Fibroblast of pulmonary artery (primary cell): ENCODE measurements at places on chromosomes 11 and 22.

GRCh38 chr22:47287516-47287915 is 525.1 kb downstream of the TBC1D22A start:
- no peak for DNase-seq

DNA sequence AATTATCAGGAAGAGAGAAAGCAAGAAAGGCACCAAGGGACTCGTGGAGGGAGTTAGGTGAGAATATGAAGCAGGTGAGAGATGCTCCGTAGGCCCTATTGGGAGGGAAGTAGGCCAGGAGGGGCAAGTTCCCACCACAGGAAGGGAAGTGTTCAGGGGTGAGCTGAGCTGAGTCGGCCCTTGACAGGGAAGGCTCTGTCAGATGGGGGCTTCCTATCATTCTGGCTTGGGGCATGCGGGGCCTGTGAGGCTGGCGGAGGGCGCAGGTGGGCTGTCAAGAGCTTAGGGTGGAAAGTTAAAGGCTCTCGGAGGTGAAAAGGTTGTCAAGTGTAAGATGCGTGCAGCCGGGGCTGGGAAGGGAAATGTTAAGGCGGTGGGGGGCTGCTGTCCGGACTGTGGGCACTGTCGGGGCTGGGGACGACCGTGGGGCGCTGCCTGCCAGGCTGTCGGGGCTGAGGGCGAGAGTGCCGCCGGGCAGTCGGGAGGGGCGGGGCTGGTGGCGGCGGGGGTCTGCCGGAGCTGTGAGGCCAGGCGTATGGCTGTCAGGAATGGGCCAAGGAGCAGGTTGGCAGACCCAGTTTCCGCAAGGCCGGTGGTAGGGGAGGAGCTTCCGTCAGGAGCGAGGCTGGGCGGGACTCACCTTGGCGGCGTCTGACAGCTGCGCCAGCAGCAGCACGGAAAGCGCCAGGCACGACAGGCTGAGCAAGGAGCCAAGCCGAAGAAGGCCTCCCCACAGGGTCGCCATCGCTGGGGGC is 496 bp downstream of the TMEM9B start:
- peak; percentile 63 for DNase-seq

DNA sequence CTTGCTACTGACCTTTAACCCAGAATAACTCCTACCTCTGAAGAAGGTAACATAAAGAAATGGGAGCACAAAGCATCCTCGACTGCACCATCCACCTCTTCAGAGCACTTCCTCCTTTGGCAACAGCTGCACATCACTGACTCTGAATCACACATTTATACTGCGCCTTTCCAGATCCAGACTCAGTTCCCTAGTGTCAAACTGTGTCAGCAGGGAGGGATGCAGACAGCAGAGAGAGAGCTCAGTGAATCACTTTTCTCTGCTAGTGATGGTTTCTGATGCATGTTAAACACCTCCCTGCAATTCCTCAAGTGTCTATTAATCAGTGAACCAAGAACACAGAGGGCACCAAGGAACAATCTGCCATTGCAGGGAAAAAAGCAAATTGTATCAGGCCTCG is 118.9 kb downstream of the PLEKHA7 start:
- DNase-seq: no peak

- DNase-seq: no peak
These were observed 36.9 kb downstream of the LIF start for GRCh38 chr22:30209642-30210041.

- DNase-seq: no peak
These were observed 339.3 kb downstream of the DCDC1 start for GRCh38 chr11:31030138-31030792.

DNA sequence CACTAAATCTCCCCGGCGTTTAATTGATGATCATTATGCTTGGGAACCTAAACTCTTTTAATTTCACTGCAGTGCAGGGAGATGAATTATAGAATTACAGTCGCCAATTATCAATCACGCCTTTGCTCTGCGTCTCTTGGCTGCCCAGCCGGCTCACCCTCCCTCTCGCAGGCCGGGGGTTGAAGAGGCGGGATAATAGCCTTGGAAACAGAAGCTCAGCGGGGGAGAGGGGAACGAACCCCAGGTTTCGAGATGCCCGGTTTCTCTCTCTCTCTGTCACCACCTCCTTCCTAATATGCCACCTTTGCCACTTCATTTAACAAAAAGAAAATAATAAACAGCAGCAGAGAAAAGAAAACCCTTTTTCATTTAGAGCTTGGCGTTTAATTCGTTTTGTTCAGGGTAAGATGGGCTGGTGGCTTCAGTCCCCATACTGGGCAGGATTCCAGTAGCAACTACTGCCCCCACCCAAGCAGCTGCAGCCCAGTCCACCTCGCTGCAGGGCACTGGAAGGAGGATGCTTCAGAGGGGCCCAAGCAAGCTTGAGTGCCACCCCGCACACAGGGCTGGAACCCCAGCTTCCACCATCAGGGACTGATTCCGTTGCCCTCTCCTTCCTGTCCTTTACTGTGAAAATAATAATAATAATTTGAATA is 271.7 kb downstream of the BUD13 start:
- DNase-seq: no peak

- DNase-seq: no peak
These were observed 3.3 kb downstream of the RPS6KB2 start for GRCh38 chr11:67431346-67432249.

GRCh38 chr11:3834664-3835461 is 5.9 kb downstream of the RHOG start:
- no peak for DNase-seq

GRCh38 chr11:72736452-72737069 is 15.6 kb downstream of the ARAP1 start:
- DNase-seq: peak; percentile 66
